Skeletal muscle cell (primary cell): ENCODE measurements at places on chromosomes 13 and 19.

GRCh38 chr19:49857061-49857837 is 6.3 kb downstream of the PTOV1 start:
- no peak for DNase-seq

DNA sequence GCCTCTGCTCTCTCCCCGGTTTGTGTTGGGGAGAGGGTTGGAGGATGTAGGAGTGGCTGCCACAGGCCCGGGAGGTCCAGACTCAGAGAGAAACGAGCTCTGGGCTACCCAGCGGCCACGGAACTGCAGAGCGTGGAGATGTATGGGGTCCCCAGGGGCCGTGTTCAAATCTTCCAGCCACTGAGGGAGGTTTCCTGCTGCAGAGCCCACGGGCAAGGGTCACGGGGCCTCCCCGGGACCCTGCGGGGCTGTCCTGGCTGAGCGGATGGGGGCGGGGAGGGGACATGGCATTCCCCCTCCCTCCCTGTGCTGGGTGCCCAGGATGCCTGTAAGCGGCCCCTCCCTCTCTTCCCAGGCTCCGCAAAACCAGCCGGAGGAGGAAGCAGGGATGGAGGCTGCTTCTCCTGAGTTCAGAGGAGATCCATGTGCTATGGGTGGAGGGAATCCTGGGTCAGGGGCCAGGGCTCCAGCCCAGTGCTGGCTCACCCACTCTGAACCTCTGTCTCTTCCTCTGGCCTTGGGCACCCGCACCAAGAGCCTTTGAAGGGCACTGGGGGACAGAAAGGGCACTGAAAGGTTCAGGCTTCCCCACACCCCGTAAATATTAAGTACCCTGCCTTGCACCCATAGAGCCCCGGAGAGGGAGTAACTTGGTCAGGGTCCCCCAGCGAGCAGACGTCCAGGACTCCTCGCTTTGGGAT is 22.6 kb downstream of the SMIM24 start:
- DNase-seq = no peak

DNA sequence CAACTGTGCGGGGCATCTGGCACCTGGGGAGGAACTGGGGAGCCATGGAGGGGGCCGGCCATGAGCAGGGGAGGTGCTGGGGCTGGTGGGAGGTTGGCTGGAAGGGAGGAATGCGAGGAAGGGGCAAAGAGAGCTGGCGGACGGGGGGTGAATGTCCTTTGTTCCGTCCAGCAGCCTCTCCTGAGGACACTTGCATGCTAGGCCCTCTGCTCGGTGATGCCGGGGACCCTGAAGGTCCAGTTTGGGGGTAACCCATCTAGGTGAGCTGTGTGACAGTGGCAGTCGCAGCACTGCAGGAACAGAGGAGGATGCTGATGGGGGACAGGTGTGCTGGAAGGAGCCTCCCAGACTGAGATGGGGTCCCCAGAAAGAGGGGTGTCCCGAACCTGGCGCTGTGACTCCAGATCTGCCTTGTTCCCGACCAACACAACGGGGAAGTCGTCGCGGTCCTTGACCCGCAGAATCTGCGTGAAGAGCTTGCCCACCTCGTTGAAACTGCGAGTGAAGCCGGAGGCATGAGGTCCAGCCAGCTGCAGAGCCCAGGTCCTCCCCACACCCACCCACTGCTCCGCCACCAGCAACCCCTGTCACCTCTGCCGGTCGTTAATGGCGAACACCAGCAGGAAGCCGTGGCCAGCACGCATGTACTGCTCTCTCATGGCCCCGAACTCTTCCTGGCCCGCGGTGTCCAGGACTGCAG is 3.6 kb downstream of the RRAS start:
- no peak for DNase-seq

- no peak for DNase-seq
Observed at GRCh38 chr13:33196767-33197166, 88.8 kb downstream of the STARD13 start.

GRCh38 chr13:21148557-21149258 is 27.6 kb downstream of the SKA3 start:
- no peak for DNase-seq

DNA sequence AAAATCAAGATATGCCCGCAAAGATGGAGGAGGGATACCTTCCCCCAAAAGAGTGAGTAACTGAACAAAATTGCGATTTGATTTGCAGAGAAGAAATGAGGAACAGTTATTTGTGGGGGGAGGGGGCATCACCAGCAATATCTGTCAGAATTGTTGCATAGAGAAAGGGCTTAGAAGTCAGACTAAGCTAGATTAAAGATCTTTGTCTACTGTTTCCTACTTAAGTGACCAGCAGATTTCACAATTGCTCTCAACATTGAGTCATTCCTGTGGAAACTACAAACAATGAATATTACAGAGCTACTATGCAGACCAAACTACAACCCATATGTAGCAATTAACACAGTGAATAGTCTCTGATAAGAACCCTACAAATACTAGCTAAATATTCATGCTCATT is 27.4 kb downstream of the FPR3 start:
- DNase-seq = no peak

DNA sequence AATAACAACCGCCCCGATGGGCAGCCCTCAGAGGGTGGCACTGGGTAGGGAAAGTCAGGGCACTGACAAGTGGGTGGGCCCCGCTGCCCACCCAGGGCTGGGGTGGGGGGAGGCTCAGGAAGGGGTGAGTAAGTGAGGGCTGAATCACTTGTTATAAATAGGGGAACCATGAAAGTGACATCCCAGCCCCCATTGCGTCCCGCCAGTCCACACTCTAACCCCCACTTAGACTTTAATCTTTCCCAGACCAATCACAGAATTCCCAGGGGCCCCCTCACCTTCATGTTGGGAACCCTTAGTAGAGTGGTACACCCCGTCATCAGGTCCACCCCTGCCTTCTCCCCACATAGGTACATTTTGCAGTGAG is 37.0 kb upstream of the NANOS3 start:
- DNase-seq = no peak

DNA sequence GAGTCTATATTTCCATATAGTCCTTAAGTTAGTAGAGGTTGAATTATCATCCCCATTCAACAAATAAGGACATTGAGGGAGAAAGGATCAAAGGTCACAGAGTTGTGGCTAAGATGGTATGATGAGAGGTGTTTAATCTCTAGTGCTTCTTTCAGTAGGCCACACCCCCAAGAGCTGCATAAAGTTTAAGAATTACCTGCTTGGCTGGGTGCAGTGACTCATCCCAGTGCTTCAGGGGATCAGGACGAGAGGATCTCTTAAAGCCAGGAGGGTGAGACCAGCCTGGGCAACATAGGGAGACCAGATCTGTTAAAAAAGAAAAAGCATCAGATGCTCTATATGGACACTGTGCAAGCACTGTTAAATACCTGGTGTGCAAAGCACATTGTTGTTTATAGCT is 560.0 kb upstream of the KLHL1 start:
- DNase-seq = no peak

DNA sequence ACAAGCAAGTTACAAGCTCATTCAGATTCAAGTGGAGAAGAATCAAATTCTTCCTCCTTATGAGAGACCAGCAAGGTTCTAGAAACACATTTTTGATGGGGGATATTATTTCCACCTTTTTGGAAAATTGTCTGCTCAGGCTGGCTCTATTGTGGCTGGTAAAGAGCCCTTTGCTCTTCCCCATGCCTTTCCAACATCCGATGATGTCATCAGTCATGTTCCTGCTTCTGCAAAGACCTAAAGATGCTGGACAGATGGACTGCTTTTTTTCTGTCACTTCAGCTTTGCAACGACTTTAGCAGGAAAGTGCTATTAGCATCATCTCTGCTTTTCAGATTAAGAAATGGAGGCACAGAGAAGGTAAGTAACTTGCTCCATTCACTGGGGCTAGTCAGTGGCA is 4.2 kb downstream of the ADGRE3 start:
- no peak for DNase-seq

GRCh38 chr13:36096461-36097416 is 34.4 kb downstream of the DCLK1 start:
- peak; percentile 23 for DNase-seq

- peak; percentile 31 for DNase-seq
Observed at GRCh38 chr19:56170261-56170660, 5.5 kb upstream of the GALP start.

DNA sequence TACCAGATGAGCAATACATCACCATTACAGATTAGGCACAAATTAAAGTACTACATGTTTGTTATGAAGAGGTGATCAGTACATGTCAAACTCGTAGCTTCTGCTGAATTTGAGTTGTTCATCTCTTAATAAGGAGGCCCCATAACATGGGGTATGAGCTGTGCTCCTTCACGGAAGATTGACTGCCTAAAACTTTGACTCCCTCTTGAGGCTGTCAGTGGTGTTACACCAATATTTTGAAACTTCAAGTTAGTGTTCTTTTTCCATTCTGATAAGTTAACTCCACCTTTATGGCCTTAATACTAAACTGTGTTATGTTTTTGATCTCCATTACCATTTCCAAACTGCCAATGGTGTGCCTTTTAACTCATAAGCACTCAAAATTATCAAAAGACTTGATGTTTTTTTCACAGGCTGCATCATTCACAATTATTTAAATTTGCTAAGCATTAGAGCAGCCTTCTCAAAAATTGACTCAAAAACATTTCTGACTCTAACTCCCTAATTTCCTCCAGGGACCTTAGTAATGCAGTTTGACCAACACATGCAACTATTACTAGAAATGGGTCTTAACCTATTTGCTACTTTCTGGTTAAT is 1591.5 kb downstream of the PCDH9 start:
- DNase-seq = peak; percentile 8

DNA sequence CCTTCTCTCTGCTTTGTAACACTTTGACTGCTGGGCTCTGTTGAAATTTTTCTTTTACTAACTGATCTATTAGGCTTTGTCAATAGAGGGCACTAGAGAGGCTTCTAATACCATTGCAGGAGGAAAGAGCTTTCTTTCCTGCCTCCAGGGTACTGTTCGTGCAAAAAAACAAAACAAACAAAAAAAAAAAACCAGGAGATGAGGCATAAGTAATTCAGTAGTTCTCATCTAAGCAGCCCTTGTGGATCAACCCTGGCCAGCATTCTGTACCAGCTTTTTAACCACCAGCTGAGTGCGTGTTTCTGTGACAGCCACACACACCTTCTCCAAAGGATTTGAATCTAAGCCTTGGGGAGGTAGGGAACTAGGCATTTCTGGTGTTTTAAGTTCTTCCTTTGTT is 1707.6 kb upstream of the SLC10A2 start:
- no peak for DNase-seq

GRCh38 chr13:97574926-97575325 is 141.0 kb downstream of the RAP2A start:
- DNase-seq = no peak

- no peak for DNase-seq
Observed at GRCh38 chr19:10968527-10969135, 7.8 kb downstream of the SMARCA4 start.

DNA sequence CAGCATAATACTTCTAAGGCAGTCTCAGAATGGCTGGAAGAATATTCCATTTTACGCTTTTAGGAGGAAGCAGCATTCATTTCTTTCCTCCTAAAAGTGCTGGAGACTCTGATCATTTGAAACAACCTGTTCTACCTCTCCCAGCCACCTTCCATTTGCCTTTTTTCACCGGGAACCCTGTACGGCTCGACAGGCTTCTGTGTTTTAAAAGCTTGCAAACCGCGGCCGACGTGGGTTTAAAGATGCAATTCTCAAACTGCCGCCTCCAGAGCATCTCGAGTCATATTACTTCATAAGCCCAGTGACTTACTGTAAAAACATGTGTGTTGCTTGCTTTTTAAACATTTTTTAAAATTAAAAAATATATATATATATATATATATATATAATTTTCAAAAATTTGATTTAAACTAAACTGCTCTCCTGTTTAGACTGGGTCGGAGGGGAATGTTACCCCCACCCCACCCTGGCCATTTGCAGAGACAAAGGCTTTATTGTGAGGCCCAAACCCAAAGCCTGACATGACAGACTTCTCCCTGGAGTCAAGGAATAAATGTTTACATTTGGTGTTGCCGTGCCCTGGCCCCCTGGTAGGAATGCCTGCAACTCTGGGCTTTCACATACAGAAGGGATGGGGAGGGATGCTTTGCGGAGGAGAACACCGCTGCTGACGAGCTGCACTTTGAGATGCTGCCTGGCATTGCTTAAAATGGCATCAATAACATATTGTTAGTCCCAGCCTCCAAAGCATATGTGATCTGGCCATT is 30.4 kb downstream of the ZNF536 start:
- DNase-seq = no peak

DNA sequence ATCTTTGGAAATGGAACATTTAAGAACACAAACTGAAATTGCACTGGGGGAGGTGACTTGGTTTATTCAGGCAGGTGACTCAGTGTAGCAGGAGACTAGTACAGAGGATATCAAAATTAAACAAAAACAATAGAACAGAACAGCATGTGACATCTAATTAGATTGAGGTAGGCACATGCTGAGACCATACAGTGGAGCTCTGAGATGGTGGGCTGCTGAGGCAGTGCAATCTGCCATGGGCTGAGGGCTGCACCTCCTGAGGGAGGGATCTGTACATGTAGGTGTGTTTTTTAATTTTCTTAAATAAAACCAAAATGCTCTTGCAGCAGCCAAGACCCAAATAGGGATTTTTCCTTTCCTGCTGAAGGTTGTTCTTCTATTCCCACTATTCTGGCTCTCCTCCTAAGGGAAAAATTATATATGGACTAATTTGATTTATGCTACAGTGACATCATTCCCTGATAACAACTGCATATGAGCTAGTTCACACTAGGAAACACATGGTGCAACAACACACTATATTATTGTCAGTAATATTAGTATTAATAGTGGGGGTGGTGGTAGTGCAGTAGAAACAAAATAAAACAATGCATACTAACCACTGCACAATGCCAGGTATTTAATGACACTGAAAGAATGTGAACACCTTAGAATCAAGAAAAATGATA is 48.0 kb downstream of the LNX2 start:
- no peak for DNase-seq
